ENCODE measurements at places on chromosomes 1 and 21. TPM values are rescaled to one million over a fixed set of nuclear protein-coding genes. Genes with fewer than 3 reads are reported as not detected.

The SLC45A1 gene
- total RNA-seq = 0.14 TPM

The RGSL1 gene
- total RNA-seq = not detected

The TPTE gene
- total RNA-seq = not detected

The SYCP1 gene
- not detected for total RNA-seq

The KIAA0040 gene
- 5.6 TPM for total RNA-seq

The FAM177B gene
- not detected for total RNA-seq

The DDAH1 gene
- total RNA-seq = 5.5 TPM

The FABP3 gene
- 0.42 TPM for total RNA-seq

The ITGB2 gene
- 0.42 TPM for total RNA-seq

The ASAP3 gene
- 20.3 TPM for total RNA-seq
